Mucosa of descending colon (tissue), 3 donors: ENCODE measurements at places on chromosomes 2 and 18.

GRCh38 chr18:47150824-47151366, 595 bp upstream of the HDHD2 start:
- DNase-seq: peak; percentile 41

DNA sequence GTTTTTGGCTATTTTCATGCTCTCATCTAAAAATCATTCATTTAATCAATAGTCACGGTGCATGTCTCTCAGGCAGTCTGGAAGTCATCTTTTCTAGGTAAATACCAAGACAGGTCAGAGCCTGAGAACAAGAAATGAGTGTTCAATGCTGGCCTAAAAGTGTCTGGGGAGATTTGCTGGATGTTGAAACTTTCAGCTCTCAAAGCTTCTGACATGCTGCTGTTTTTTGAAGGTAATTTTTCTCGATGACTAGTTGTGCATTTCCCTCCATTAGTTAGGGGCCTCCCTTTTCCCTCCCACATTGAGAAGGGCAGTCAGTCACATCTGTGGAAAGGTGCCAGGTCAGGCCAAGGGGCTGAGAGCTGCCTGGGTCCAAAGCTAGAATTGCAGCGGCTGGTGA, 115.6 kb downstream of the LPIN1 start:
- DNase-seq: no peak

- no peak for DNase-seq
Measured at GRCh38 chr2:179239195-179239594, 25.4 kb downstream of the SESTD1 start.

DNA sequence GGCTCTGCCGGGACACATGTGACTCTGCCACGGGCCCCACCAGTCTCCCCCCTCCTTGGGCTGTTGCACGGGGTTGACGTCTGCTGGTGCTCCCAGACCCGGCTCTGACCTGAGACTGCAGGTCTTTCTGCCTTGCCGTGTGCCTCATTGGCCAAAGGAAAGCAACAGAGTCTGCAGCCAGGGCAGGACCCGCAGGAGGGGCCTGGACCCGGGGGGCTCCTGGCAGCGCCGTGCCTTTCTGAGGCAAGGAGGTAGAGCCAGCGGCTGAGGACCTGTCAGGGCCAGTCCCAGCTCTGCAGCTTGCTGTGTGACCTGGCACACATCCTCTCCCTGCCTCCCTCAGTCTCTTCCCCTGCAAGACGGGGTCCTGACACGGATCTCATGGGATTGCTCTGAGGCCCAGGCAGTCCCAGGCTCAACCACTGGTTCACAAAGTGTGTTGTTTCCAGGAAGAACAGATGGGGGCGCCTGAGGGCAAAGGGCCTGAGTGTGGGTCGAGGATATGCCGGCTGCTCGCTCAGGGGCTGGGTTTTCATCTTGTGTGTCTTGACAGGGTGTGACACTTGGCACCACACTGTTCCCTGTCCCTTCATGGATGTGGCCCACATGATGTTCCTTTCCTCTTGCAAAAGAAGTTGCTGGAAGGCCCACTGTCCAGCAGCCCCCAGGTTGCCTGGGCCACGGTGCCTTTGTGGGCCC, 9.0 kb downstream of the CAPN10 start:
- DNase-seq: no peak

GRCh38 chr2:74045454-74045853, 60.7 kb downstream of the TET3 start:
- DNase-seq: no peak
